T-helper 17 cell (primary cell): ENCODE measurements at places on chromosomes 5 and 9. TPM values are rescaled to one million over a fixed set of nuclear protein-coding genes. Genes with fewer than 3 reads are reported as not detected.

- H3K36me3 ChIP-seq, result no peaks in the 10 kb centered on the region
- H3K4me3 ChIP-seq, result no peak overlapping the region
- peaks cover 8% of the 10 kb centered on the region for H3K4me1 ChIP-seq
- no peak for DNase-seq
- peaks cover 45% of the 10 kb centered on the region for H3K27me3 ChIP-seq
Observed at GRCh38 chr9:127253446-127253845, 11.1 kb upstream of the GARNL3 start.

DNA sequence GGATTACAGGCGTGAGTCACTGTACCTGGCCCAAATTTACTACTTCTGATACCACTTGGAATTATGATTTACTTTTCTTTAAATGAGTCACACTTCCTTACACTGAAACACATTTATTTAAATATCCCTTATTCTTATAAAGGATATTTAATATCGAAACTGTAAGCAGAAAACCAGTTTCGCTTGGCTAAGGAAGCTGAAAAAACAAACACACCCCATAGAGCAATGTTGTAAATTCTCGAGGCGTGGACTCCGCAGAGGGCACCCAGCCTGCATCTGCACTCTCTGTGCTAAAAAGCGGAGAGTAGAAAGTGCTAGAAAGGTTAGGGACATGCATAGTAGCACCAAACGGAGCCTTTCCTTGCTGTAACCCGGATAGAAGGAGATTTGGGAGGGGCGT is 86.5 kb downstream of the HMCN2 start:
- no peak overlapping the region for H3K4me3 ChIP-seq
- no peak for DNase-seq
- H3K36me3 ChIP-seq, result no peaks in the 10 kb centered on the region
- no peak overlapping the region for H3K27ac ChIP-seq
- H3K4me1 ChIP-seq, result peaks cover 2% of the 10 kb centered on the region

DNA sequence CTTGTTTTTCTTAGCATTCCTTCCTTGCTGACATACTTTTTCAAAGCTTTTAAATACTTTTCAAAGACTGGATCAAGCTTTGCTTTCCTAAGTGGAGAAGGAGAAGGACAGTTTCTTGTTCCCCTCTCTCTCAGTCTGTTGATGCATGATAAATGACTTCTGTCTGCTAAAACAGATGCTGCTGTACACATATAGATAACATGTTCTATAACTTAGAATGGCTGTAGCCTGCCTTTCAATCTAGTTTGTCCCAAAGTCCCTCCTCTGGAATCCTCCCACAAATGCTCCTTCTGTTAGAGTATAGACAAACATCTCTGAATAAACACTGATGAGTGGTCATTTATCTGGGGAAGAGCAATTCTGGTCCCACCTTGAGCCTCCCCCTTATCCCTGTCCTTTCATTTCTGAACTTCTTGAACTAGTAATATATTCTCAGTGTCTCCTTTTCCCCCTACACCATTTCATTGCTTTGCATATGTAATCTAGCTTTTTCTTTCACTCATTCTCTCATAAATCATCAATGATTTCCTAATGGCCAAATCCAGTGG is 5.4 kb upstream of the HEMGN start:
- no peak for DNase-seq
- peaks cover 7% of the 10 kb centered on the region for H3K4me1 ChIP-seq
- H3K27ac ChIP-seq, result no peak overlapping the region
- H3K27me3 ChIP-seq, result no peaks in the 10 kb centered on the region

- no peaks in the 10 kb centered on the region for H3K36me3 ChIP-seq
- DNase-seq, result no peak
Observed at GRCh38 chr5:14445576-14446290, 135.9 kb upstream of the OTULINL start.

DNA sequence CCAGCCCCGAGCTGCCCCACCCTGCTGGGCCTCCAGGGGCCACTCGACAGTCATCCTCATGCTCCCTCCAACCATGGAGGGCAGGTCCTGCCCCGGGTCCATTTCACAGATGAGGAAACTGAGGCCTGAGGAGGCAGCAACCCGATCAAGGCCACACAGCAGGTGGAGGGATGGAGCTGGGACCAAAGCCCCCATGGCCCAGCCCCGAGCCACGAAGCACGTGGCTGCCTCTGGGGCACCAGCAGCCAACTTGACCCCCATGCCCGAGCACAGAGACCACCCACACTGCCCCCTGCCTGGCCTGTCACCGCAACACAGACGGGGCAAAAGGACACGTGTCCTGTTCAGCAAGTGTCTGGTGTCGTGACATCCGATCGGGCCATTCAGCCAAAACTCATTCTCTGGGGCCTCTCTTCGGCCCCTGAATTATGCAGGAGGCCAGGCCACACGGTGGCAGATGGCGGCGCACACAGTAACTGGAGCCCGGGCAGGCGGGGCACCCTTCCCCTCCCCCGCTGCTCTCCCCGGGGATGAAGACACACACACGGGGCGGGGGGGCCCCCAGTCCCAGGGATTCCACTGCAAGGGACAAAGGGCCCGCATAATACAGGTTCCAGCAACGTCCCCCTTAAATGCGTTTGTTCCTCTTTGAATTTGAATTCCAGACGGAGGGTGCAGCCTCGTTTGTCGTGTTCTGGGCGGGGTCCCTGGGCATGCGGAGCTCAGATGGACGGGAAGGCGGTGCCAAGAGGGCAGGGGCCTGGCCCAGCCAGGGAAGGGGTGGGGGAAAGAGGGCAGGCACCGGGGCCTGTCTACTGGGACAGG is 29.4 kb upstream of the TMEM250 start:
- H3K36me3 ChIP-seq, result no peaks in the 10 kb centered on the region
- peaks cover 27% of the 10 kb centered on the region for H3K27me3 ChIP-seq
- no peaks in the 10 kb centered on the region for H3K4me1 ChIP-seq
- no peak overlapping the region for H3K4me3 ChIP-seq

GRCh38 chr9:93650448-93650847 is 74.1 kb downstream of the PHF2 start:
- DNase-seq, result no peak
- no peak overlapping the region for H3K27ac ChIP-seq
- no peak overlapping the region for H3K4me3 ChIP-seq

DNA sequence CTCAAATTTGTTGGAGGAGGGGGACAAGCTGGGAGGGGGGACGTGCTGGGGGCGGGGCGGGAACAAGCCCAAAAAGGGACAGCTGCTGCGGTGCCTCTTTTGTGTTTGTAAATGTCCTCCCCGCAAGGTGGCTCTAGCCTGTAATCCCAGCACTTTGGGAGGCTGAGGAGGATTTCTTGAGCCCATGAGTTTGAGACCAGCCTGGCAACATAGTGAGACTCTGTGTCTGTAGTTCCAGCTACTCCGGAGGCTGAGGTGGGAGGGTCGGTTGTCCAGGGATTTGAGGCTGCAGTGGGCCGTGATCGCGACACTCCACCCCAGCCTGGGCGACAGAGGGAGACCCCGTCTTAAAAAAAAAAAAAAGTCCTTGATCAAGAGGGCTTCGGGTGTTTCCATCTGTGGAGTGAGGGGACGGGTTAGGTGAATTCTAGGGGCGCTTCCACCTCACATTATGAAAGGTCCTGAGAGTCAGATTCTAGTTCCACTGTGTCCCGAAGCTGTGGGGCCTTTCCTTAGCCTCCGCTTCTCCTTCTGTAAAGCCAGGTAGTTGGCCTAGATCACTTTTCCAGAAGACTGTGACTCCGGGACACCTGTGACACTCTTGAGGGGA is 779 bp upstream of the CTNNA1 start:
- H3K27ac ChIP-seq, result no peak overlapping the region
- peaks cover 19% of the 10 kb centered on the region for H3K4me1 ChIP-seq
- H3K27me3 ChIP-seq, result peaks cover 18% of the 10 kb centered on the region
- no peak for DNase-seq

DNA sequence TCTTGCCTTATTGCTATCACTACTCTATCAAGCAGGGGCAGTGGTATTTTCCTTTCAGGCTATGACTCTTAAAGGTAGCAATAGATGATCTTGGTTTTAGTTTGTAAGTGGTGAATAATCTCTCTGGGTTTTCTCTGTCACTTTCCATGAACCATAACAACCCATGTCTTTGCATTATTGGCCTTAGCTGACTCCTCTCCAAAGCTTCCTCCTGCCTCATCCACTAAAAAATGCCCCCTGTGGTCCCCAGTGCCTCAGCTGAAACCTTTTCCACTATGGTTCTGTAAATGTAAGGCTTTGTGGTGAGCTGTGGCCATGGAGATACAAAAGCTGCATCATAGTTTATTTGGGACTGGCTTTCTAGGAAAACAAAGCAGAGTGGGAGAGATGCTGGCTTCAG is 128.8 kb downstream of the GPBP1 start:
- H3K4me3 ChIP-seq, result no peak overlapping the region
- no peaks in the 10 kb centered on the region for H3K27me3 ChIP-seq
- no peak overlapping the region for H3K27ac ChIP-seq
- H3K36me3 ChIP-seq, result no peaks in the 10 kb centered on the region
- peaks cover 16% of the 10 kb centered on the region for H3K4me1 ChIP-seq

GRCh38 chr9:137461663-137462395 is 2.7 kb upstream of the NSMF start:
- H3K36me3 ChIP-seq, result no peaks in the 10 kb centered on the region
- H3K4me1 ChIP-seq, result peaks cover 16% of the 10 kb centered on the region
- peak overlapping the region; percentile 75 for H3K4me3 ChIP-seq
- DNase-seq, result peak; percentile 64
- H3K27me3 ChIP-seq, result no peaks in the 10 kb centered on the region

DNA sequence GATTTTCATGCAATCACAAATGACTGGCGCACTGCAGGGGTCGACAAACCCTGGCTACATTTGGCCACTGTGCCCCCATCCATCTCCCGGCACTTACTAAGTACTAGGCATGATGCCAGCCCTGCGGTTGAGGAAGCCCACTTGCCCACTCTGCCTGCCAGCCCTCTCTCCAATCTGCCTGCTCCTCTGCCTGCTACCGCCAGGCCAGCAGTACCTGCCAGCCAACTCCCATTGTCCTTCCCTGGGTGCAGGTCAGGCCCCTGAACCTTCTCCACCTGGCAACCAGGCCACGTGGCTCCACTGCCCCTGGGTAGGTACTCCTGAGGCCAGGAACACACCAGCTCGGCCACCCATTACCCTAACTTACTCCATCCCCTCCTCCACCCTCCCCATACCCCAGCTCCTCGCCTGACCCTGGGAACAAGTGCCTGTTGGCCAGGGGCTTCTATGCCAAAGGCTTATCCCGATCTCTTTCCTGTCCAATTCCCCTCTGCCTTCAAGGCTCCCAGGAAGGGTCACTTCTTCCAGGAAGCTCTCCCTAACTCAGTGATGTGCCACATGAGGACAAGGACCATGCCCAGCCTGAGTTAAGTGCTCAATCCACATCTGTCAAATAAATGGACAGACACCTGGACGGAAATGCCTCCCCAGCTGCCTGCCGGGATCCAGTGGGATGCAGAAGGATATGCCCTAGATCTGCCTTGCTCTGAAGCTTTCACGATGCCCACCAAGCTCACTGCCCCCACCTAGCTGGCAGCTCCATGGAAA is 6.6 kb downstream of the EEIG1 start:
- DNase-seq, result no peak
- peaks cover 7% of the 10 kb centered on the region for H3K36me3 ChIP-seq
- peak overlapping the region; percentile 97 for H3K4me3 ChIP-seq
- peaks cover 74% of the 10 kb centered on the region for H3K4me1 ChIP-seq
- H3K27ac ChIP-seq, result peak overlapping the region; percentile 99

DNA sequence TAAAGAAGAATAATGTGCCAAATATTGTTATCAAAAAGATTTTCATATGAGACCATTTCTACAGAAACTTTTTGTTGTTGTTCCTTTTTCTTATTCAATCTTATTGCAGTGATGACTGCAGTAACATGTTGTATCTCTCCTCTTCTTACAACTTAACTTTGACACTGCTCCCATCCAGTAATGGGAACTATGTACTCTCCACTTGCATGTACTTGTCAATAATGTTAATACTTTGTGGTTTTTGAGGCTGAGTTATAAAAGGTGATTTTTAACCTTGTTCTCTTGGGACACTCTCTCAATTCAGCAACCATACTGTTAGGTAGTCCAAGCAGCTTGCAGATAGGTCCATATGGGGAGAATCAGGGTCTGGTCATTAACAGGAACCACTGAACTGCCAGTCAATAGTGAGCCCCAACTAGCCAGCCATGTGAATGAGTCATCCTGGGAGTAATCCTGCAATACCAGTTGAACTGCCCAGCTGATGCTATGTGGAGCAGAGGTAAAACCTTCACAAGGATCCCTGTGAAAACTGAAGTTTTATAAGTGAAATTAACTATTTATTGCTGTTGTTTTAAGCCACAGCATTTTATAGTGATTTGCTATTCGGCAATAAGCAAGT is 199.6 kb upstream of the DAB2 start:
- H3K4me3 ChIP-seq, result no peak overlapping the region
- no peak overlapping the region for H3K27ac ChIP-seq
- no peak for DNase-seq

DNA sequence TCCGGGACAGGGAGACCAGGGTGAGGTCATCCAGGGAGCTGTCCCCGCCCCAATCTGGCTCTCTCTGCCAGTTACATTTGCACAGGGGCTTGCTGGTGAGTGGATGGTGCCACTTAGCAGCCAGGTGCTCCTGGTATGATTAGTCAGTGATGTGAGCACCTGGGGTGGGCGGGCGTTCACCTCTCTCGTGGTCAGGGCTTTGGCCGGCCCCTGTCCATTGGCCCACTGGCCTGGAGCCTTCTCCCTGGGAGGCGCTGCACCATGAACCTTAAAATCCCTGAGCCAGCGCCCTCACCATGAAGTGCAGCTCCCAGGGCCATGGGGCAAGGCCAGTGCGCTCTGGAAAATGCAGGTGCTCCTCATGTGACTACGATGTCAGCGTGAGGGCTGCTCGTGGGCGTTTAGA is 2.0 kb downstream of the NKD2 start:
- H3K27me3 ChIP-seq, result peaks cover 50% of the 10 kb centered on the region
- peaks cover 13% of the 10 kb centered on the region for H3K4me1 ChIP-seq
- H3K36me3 ChIP-seq, result peaks cover 2% of the 10 kb centered on the region

- H3K27ac ChIP-seq, result peak overlapping the region; percentile 67
- peaks cover 91% of the 10 kb centered on the region for H3K27me3 ChIP-seq
- peaks cover 20% of the 10 kb centered on the region for H3K4me1 ChIP-seq
- peaks cover 10% of the 10 kb centered on the region for H3K36me3 ChIP-seq
Observed at GRCh38 chr5:154483654-154484392, 5.8 kb upstream of the HAND1 start.

Gene SHISAL2B
- not detected for total RNA-seq

Gene CRHBP
- total RNA-seq, result 0.50 TPM

Gene WNT8A
- not detected for total RNA-seq

Gene LPCAT1
- total RNA-seq, result 23.4 TPM

Gene MEIKIN
- total RNA-seq, result 0.77 TPM
